Left lung (tissue), 14 donors: ENCODE measurements at places on chromosomes 5 and 9.

GRCh38 chr5:34804913-34805312 is 34.1 kb upstream of the TTC23L start:
- no peak for DNase-seq

GRCh38 chr9:70053864-70054263 is 10.2 kb downstream of the MAMDC2 start:
- no peak for DNase-seq

DNA sequence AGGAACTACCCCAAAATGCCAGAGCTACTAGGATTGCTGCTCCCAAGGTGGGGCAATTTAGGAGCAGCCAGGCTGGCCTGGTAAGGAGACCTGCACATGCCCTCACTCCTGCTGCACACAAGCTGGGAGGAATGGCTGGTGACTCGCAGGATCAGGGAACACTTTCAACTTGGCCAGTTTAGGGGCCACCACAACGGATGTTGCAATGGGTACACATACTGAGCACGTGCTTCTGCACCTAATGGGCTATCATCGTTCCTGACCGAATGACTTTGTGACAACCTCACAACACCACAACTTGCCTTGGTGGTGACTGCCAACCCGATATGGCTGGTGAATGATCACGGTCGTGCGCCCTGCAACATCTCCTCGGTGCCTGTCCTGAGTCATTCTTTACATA is 172.0 kb downstream of the ROR2 start:
- DNase-seq, result no peak

GRCh38 chr5:178561746-178562264 is 28.4 kb downstream of the COL23A1 start:
- DNase-seq, result no peak

DNA sequence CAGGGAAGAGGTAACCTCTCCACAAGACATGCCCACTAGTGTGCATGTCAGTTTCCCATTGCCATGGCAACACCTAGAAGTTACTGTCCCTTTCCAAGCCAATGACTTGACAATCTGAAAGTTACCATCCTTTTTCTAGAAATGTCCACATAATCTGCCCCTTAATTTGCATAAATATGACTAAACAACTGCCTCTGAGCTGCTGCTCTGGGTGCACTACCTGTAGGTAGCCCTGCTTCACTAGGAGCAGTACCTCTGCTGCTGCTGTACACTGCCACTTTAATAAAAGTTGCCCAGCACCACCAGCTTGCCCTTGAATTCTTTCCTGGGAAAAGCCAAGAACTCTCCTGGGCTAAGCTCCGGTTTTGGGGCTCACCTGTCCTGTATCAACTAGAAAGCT is 392.4 kb downstream of the NTRK2 start:
- DNase-seq, result no peak

DNA sequence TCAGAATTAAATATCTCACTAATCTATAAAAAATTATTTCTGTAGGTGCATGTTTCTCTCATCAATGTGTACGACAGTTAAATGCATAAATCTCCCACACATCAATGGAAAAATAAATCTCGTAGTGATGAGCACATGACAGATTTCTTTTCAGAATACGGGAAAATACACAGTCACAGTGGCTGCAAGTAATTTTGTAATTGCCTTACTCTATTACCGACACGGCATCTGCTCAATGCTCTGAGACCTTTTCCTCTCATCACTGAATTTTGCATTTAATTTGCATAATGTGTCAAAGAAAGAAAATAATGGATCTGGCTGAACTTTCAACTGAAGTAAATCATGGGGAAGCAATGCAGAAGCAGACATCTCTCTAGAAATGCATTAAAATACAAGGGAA is 37.2 kb downstream of the PDE4D start:
- DNase-seq, result no peak

DNA sequence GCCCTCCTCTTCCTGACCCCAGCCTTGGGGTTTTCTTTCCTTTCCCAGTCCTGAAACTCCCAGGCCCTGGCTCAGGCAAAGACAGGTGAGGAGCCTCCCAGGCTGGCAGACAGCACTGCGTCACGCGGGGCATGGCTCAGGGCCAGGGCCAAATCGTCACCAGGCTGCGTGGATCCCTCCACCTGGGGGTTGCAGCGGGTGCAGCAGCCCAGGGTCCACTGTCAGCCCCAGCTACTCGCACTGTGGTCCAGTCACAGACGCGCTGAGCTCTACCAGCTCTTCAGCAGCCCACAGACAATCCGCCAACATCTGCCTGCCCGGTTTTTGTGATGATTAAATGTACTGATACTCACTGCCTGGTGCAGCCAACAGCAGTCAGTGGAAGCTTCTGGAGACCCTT is 12.1 kb downstream of the FAM78A start:
- peak; percentile 87 for DNase-seq

DNA sequence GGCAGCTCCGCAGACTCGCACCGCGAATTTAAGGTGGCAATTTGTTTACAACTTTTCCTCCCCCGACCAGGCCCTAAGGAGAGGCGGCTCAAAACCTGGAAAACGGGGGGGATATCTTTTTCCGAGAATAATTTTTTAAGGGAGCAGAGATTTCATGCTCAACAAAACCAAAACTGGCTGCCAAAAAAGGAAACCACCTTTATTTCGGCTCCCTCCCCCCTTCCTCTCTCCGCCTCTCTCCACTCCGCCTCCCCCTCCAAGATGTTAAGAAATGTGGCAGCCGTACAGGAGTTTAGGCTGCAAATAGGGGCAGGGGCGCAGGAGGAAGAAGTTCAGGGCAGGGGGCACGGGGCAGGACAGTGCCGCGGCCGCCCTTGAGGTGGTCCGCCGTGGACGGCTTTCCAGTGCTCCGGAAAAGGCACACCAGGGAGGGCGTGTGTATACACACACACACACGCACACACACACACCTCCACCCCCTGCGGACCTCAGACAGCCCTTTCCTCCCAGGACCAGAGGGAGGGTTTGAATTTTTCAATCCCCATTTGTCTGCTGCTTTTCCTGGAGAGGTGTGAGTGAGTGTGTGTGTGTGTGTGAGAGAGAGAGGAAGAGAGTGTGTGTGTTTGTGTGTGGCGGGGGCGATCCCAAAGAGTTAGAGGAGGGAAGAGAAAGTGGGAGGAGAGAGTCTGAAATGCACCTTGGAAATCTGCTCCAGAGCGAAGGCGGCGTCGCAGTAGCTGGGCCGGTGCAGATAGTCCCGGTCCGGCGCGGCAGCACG is 9.1 kb downstream of the PTCH1 start:
- peak; percentile 66 for DNase-seq

DNA sequence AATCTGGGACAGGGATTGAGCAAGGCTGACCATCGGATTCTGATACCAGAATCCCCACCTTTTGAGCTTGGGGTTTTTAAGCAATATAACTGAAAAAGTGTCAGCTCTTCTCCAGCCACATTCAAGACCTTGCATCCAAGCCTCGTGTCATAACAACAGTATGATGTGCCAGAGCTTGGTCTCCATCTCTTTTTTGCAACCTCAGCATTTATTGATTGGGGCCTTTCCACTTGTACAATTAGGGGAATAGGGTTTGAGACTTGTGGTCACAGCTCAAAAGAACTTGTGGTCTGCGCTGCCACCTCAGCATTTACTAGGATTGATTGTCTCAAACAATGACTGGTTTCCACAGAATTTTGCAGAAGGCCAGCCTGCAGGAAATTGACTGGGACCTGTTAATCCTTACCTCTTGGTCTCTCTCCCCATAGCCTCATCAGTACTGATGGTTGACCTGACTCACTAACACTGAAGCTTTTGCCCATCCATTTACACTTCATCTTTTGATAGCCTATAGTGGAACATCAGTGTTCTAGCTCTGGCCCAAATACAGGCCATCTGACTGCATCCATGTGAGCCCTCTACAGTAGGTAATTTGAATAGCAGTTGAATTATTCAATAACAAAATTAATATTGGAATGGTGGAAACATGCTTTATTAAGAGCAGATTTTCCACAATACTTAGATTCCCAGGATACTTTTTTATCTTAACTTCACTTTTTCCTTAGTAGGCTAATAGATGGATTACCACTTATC is 381.6 kb upstream of the PRR16 start:
- no peak for DNase-seq

DNA sequence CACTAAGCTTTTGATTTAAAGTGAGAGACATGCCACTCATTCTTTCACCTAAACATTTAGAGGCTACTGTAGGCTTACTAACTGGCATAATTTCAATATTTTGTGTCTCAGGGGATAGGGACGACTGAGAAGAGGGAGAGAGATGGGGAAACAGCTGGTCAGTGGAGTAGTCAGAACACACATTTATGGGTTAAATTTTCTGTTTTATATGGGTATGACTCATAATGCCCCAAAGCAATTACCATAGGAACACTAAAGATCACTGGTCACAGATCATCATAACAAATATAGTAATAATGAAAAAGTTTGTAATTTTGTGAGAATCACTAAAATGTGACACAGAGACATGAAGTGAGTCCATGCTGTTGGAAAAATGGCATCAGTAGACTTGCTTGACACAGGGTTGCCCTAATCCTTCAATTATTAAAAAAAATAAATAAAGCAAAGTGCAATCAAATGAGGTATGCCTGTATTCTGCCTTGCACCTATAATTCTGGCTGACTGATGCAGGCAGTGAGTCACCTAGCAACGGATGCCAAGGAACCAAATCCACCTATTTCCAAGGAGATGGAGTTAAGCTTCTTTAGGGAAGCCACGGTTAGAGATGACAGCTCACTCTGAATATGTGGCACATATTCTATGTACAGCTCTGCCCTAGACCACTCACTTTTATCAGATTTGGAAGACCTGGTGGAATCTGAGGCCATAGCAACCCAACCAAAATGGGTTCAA is 166.1 kb downstream of the MARCHF11 start:
- DNase-seq, result no peak

DNA sequence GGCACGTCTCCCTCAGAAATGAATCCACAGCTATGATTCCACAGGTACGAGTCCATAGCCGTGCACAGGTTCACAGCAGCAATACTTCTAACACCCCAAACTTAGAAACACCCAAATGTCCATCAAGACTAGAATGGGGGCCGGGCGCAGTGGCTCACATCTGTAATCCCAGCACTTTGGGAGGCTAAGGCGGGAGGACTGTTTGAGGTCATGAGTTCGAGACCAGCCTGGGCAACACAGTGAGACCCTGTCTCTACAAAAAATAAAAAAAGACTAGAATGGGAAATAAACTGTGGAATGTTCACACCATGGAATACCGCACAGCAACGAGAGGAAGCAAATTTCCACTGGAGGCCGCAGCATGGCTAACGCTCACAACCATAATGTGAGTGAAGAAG is 4.3 kb upstream of the DOLPP1 start:
- no peak for DNase-seq

DNA sequence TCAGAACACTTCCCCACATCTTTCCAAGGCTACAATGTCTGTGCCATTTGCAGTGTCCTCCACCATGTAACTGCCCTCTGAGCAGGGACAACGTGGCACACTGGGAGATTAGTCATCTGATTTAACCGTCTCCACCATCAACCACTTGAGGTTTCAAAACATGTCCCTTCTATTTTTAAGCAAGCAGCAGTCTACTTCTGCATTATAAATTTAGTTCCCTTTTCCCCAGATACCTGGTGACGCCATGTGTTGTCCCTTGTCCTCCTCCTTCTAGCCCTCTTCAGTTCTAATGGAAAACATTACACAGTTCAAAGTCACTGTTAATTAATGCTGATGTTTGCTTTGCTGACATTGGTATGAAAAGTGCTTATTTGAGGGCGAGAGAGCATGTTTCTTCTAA is 52.8 kb downstream of the ATP10B start:
- DNase-seq, result no peak

- no peak for DNase-seq
These were observed 32.9 kb downstream of the PALM2AKAP2 start for GRCh38 chr9:109812818-109813281.

DNA sequence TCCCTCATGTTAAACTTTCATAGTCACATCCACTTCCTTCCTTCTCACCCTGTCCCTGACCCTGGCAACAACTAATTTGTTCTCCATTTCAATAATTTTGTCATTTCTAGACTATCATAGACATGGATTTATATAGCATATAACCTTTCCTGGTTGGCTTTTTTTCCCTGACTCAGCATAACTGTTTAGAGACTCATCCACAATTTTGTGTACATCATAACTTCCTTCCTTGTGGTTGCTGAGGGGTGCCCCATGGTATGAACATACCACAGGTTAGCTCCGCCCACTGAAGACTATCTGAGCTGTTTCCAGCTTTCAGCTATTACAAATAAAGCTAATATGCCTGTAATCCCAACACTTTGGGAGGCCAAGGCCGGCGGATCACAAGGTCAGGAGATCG is 137.3 kb downstream of the PHF2 start:
- no peak for DNase-seq

- no peak for DNase-seq
These were observed 12.3 kb downstream of the DCAF10 start for GRCh38 chr9:37812773-37813379.

GRCh38 chr9:92619601-92620300 is 50.2 kb downstream of the IPPK start:
- no peak for DNase-seq

- DNase-seq, result no peak
These were observed 561.8 kb downstream of the CETN3 start for GRCh38 chr5:89847743-89848142.

- DNase-seq, result peak; percentile 91
These were observed 23.4 kb downstream of the C9orf50 start for GRCh38 chr9:129597355-129598088.

- no peak for DNase-seq
These were observed 116.0 kb downstream of the AUH start for GRCh38 chr9:91245431-91246313.

DNA sequence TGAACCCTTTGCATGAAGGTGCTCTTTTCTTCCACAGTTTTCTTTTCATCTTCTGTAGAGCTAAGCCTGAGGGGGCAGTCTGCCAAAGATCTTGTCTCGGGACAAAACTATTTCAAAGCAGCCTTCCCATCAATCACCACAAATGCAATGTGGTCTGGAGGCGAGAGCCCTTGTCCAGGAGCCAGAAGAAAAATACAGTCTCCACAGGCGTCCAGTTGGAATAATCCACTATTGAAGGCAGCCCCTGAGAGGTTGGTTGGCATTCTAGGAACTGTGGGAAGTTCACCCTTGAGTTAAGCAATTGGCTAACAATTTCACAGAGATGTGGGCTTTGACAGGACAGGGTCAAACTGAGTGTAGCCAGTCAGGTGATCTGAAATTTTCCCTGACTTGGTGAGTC is 72.0 kb downstream of the SEMA6A start:
- DNase-seq, result no peak

- DNase-seq, result no peak
These were observed 19.0 kb downstream of the DYNC2I2 start for GRCh38 chr9:128637656-128638055.

- DNase-seq, result no peak
These were observed 3.8 kb downstream of the PFDN1 start for GRCh38 chr5:140299056-140299455.

DNA sequence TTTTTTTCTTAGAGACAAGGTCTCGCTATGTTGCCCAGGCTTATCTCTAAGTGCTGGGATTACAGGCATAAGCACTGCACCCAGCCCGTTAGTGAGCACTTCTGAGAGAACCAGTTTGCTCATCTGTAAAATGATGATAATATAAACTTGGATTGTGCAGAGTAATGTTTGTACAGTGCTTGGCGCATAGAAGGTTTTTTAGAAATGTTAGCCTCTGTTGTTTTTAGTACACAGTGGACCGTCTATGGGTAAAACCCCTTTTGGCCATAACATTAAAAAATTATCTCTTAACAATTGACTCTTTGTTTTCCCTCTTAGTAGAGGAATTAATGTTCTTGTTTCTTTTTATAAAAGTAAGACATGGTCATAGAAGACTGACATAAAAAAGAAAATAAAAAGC is 202.1 kb downstream of the PCSK5 start:
- DNase-seq, result no peak
